ENCODE measurements at places on chromosomes 11 and 22.

DNA sequence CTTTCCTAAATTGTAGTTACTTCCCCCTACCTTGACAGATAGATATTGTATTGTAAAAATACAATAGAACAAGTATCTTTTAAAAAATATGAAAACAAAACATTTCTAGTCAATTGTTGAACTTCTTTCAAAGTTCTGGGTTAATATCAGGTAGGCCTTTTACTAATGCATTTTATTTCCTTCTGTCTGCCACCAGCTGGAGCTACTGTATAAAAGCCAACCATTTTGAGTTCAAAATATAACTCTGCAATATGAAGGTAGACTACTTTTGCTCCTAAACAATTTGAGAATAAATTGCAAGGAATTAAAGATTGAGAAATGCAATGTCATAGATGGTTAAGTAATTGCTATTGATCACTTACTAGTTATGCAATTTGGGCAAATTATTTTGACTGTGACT is 22.1 kb upstream of the LIN7C start:
- no peak for DNase-seq

- DNase-seq: peak; percentile 63
These were observed 913 bp downstream of the ZNHIT2 start for GRCh38 chr11:65116370-65117205.

DNA sequence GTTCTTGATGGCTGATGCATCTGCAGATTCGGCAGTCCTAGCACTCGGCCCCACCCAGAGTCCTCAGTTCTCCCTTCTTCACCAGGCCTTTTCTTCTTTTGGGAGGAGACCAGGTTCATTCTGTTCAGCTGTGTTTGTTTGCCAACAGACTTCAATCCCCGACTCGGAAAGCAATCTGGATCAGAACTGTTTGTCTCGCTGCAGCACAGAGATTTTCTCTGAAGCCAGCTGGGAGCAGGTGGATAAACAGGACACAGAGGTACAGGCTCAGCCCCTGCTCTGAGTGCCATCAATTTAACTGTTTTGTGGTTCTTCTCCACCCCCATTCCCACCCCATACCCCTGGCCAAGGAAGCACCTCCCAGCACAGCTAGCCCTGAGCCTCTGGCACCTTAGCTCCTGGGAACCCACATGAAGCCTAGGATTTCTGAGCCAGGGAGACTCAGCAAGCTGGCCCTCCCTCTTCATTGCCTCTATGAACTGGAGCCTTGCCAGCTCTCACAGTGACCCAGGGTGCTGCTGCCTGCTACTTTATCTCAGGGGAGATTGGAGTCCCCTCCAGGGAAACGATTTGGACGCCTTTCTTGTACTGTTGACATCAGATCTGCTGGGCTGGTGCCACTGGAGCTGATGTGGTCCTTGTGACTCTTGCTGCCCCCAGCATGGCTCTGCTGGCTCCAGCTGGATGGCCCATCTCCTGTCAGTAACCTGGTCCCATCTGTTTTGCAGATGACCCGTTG is 58.2 kb upstream of the HORMAD2 start:
- no peak for DNase-seq

GRCh38 chr22:27377501-27378295 is 423.9 kb downstream of the MN1 start:
- peak; percentile 58 for DNase-seq

GRCh38 chr11:2885678-2886081 is at the start of gene CDKN1C:
CDKN1C (minus strand) TSS chr11:2885775; CDS start chr11:2885456, 319 bp downstream.
- DNase-seq: peak; percentile 61

Measured in COR-L47 (cell line).